ENCODE measurements at places on chromosomes 7 and 10. TPM values are rescaled to one million over a fixed set of nuclear protein-coding genes. Genes with fewer than 3 reads are reported as not detected.

The HOXA3 gene
- total RNA-seq: not detected

The ZNF716 gene
- not detected for total RNA-seq

The DYNC1I1 gene
- not detected for total RNA-seq

The UPK3BL1 gene
- 42.2 TPM for total RNA-seq

The HTR7 gene
- not detected for total RNA-seq

The LSM8 gene
- 48.4 TPM for total RNA-seq

The CTAGE4 gene
- total RNA-seq: not detected

The SLC18A2 gene
- total RNA-seq: 0.14 TPM

The TET1 gene
- total RNA-seq: 1.2 TPM

The SHH gene
- not detected for total RNA-seq

The GPR141 gene
- total RNA-seq: not detected

The SPDYE8 gene
- not detected for total RNA-seq

The IDE gene
- 12.1 TPM for total RNA-seq

The ATE1 gene
- 14.6 TPM for total RNA-seq

The WASHC2C gene
- 51.8 TPM for total RNA-seq

The FANK1 gene
- not detected for total RNA-seq

The SPDYE16 gene
- not detected for total RNA-seq

The GRM3 gene
- not detected for total RNA-seq

The CHCHD3 gene
- total RNA-seq: 19.0 TPM

The ZNF117 gene
- total RNA-seq: 1.3 TPM

The CFAP58 gene
- total RNA-seq: not detected

The MYO1G gene
- total RNA-seq: 142 TPM

The TAS2R3 gene
- total RNA-seq: not detected

The PNLIPRP3 gene
- not detected for total RNA-seq

The GPNMB gene
- not detected for total RNA-seq

The SYT15 gene
- total RNA-seq: 0.22 TPM

The ACTL6B gene
- total RNA-seq: not detected
